CD4-positive, alpha-beta T cell treated with Interferon alpha-2 for 1 hour (primary cell): ENCODE measurements at places on chromosomes 12 and 14.

- DNase-seq: no peak
These were observed 9.8 kb downstream of the RARG start for GRCh38 chr12:53222170-53222721.

DNA sequence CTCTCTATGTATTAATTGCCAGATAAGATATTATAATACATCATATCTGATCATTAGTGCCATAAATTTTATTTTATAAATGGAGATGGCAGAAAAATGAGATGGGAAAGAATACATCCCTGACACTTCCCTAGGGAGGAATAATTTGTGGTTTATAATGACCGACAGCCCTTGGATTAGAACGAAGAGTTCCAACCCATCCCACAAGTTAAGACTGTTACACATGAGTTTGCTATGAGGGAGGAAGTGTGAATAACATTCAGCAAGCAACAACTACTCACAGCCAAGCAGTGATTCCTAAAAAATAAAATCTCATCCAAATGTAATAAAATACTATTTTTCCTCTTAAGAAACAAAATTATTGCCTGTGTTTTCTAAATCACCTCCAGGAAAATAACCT lies 299.0 kb downstream of the CCDC91 start:
- no peak for DNase-seq

GRCh38 chr12:26705851-26706250 lies 127.1 kb downstream of the ITPR2 start:
- no peak for DNase-seq

DNA sequence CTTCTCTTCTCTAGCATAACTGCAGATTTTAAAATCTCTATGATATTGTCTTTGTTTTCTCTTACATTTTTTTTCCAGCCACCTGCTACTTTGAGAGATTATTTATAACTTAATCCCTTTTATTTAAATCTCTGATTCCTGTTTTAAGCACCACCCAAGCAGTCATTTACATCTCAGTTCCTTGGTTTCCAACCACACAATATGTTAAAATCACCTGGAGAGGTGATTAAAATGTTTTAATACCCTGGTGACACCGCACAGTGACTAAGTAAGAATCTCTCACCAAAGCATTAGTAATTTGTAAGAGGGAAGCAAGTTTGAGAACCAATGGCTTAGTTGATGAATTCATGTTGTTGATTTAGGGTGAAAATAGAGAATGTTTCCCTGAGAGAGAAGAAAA lies 849.8 kb downstream of the TMTC2 start:
- DNase-seq: no peak

DNA sequence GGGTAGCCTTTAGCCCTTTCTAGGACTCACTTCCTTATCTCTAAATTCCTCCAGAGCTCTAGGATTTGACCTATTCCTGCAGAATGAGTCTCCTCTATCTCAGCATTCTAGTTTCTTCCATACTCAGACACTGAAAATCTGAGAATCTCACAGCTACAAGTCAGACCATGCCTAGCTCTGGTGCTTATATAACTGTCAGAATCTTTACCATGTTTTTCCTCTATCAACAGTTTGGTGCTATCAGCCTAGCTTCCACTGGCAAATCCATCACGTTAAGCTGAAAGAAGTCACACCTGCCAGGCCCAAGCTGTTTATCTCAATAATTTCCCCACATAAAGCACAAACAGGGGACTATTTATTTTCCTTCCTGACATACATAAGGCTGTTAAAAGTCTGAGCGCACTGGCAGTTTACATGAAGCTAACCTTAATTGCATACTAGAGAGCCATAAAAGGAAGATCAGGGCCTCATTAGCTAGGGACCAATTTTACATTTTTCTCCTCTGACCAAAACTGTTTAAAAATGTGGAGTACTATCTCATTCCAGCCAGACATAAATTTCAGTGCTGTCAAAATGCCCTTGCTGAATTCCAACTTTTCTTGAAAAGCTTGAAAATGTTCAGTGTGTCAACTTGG lies 270.5 kb downstream of the C12orf75 start:
- no peak for DNase-seq
